ENCODE measurements at places on chromosomes 5 and 9.

DNA sequence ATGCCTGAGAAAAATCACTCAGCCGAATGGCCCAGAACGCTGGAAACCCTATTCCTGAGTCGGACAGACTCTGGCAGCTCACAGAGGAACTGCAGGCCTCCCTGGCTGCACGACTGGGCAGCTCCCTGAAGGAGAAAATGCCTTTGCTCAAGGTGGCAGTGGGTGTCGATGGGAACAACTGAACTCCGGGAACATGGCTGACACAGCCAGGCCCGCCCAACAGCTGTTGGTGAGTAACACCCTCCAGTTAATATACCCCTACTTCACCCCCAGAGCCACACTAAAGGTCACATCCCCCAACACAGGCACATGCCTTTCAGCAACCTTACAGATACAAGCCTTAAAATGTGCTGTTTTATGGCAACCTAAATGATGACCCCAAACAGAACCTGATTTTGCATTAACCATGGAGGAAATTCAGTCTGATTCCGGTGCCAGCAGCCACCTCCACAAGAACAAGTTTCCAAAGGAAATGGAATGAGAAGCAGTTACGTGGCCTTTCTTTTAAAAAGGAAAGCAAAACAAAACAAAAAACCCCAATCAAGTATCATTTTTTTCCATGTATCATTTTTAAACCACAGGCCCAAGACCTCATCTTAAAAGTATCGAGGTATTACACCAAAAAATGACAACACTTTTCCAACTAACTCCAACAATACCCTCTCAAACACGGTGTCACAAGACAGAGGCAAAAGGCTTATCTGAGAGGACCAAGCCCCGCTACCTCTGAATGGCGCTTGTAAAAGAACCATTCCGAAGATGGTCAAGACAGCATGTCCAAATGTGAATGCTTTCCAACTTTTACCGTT, 3.1 kb downstream of the KLF9 start:
- DNase-seq = peak; percentile 50

- DNase-seq = no peak
Measured at GRCh38 chr5:173303878-173304590, 24.2 kb downstream of the STC2 start.

GRCh38 chr9:132221941-132222340, 60.1 kb downstream of the NTNG2 start:
- no peak for DNase-seq

DNA sequence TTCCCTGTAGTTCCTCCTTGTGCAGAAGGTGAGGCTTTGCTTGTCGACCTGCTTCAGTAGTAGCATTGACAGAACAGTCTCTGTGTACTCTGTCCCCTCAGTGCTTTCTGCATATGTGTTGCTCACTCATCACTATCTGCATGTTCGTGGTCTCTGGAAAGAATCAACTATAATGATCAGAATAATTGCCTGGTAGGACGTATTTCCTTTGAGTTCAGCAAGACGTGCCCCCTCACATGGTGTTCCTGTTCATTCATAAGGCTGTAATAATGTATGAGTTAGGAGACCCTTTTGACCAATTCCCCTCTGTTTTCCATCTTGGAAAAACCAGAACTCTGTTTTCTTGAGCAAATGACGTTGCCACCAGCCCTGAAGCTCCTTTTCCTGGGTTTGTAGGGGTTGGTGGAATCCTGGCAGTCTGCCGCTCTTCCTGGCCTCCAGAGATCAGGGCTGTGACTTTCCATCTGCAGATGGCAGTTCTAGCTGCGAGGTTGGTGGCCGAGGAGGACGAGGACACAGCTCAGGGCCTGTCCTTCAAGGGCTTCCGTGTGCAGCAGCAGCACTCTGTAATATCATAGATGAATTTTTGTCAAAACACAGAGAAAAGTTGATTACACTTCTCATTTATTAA, 61.9 kb downstream of the EXOSC2 start:
- DNase-seq = no peak

GRCh38 chr9:111599092-111599954, at the start of gene PTGR1:
Gene PTGR1, minus strand, starts transcription at chr9:111599647. Its CDS starts 2,225 bp downstream, at chr9:111597422.
- peak; percentile 27 for DNase-seq

GRCh38 chr9:113481176-113481787, 17.8 kb downstream of the RGS3 start:
- DNase-seq = no peak

- DNase-seq = no peak
Measured at GRCh38 chr5:172910828-172911627, 48.2 kb upstream of the RPL26L1 start.

DNA sequence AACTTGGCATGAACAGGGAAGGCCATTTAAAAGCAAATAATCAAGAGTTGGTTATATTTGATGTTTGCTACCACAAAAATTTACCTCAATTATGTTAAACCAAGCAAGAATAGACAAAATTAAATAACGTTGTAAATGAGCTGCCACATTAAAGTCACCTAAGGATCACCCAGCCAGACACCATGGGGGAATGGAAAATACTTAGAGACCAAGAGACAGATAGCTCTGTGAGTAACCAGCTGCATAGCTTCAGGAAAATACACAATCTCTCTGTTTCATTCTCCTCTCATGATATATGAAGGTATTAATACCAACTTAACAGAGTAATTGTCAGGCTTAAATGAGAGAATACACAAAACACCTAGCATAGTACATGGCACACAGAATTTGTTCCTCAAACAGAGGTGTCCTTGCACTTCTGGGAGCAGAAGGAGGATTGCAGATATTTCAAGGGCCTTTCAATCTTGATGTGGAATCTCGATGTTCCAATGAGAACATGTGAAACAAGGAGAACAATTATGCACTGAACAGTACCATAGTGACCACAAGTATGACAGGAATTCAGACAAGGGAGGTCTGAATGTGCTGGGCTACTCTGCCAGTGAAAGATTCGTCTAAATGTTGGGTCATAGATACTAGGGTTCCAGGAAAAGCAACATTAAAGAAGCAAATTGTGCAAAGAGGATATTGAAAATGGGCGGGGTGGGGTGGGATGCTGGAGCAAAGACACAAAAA, 18.6 kb downstream of the JAKMIP2 start:
- DNase-seq = no peak

GRCh38 chr5:52945040-52945439, 44.1 kb upstream of the ITGA2 start:
- DNase-seq = no peak

DNA sequence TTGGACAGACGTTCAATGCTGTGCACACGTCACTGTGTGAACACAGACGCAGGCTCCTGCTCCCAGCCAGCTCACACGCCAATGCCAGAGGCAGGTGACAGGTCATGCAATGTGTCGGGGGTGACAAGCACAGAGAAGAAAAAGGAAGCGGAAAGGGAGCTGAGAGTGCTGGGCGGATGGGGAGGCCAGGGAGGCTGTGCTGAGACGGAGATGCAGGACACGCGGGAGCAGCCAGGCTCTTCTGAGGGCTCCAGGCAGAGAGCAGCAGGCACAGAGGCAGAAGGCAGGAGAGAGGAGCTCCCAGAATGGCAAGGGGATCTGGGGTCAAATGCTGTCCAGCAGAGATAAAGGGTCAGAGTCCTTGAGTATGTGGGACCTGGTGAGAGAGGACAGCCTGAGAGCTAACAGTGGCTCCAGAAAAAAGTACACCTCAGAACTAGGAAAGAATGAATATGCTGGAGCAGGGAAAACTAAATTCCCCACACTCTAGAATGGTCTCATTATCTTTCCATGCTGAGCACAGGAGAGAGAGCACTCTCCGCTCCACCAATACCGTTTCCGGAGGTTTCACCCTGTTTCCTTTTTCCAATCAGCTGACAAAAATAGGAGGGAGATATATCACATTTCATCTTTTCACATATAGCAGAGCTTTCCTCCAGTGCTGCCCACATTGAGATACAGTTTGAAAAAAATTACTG, 32.8 kb upstream of the NSMF start:
- DNase-seq = no peak

DNA sequence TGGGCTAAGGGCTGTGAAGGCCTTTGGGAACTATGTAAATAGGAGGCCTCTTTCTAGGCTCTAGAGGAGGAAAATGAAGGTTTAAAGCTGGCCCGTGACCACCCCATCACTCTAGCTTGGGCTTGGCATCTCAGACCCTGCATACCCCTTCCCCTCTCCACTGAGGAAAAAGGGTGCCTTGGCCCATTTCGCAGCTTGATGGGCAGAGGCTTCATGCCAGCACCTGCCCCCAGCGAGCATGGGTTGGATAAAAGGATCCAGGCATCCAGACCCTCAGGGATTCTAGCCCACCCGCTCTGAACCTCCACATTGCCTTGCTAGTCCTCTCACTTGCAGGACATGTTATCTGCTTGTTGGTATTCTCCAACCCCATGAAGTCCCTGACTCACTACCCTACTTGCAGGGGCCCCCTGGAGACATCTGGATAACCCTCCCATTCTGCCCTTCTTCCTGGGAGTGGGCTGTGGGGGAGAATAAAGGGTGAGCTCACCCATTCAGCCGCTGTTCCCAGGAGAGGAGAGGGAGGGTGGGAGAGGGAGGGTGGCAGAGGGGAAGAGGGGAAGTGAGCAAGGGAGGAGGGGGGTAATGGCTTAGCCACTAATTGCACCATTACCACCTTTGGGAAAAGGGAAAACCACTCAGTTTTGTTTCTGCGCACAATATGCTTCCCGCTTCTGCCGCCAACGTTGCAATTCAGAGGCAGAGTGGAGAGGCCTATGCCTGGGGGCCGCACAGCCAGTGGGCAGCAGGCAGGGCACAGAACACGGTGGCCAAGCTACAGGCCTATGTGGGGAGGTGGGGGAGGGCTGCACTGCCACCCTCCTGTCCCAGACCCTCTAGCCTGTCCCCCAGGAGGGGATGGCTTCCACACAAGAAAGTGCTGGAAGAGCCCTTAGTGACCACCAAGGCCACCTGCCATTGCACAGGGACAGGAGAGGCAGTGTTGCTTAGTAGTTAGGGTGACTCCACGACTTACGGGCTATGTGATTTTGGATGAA, 2.1 kb upstream of the CAMK2A start:
- no peak for DNase-seq

DNA sequence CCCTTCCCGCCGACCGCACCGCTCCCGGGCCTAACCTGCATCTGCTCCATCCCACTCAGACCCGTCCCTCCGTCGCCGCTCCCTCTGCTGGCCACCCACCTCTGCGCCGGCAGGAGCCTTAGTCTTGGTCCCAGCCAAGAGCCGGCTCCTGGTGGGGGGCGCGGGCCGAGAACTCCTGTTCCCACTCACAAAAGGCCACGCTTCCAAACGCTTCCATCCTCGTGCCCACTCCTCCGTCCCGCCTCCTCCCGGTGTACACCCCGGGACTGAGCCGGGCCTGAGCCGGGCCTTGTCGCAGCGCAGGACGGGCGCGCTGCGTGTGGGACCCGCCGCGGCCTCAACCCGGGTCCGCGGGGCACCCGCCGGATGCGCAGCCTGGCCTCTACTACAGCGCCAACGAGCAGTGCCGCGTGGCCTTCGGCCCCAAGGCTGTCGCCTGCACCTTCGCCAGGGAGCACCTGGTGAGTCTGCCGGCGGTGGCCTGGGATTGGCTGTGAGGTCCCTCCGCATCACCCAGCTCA, 7.5 kb downstream of the ADAMTS13 start:
- no peak for DNase-seq

DNA sequence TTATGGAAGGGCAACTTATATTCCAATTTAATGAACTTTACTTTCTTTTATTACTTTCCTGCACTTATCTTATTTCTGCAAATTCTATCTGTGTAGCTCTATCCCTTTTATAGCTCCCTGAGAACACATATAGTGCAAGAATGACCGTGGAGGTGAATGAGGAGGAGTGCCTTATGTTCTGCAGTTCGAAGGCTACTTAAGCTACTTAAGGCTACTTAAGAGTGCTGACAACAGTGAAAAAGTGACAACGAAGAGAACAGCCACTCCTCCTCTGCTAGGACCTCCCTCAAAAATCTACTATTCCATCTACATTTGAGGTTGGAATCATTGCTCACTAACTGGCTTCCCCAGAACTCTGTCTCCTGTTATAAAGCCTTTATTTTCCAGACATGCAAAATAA, 1365.7 kb upstream of the C9orf72 start:
- DNase-seq = no peak

DNA sequence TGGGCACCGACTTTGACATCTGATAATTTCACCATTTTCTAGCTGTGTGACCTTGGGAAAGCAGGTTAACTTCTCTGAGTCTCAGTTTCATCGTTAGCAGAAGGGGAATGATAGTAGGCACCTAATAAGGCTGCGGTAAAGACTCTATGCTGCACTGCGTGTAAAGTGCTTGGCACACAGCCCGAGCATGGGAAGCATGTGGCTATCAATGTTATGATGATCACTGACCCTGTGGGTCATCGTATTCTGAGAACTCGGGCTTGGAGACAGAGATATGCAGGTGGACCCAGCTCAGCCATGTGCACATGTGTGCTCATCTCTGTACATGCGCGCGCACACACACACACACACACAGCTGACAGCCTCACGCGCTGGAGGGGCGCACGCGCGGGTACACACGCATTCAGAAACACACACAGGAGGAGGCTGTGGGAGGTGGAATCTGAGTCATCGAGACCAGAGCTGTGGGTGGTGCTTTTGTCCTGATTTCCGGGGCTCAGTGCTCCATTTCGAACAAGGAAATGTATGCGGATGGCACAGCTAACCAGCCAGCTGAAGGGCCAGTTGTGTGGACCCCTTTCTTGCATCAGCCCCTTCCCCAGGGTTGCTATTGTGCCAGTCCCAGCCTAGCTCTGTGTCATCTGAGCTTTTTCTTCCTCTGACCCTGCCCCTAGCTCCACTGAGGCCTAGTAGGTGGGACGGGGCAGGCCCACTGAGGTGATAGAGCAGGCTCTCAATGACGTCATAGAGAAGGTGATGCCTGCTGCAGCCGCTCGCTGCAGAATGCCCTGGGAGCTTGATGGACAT, 11.1 kb upstream of the ARAP3 start:
- peak; percentile 89 for DNase-seq

- no peak for DNase-seq
Measured at GRCh38 chr9:72955126-72955455, 2.2 kb upstream of the ALDH1A1 start.

- DNase-seq = no peak
Measured at GRCh38 chr9:119224431-119224830, 144.8 kb downstream of the BRINP1 start.

GRCh38 chr5:139635606-139636206, 12.4 kb upstream of the CXXC5 start:
- no peak for DNase-seq

DNA sequence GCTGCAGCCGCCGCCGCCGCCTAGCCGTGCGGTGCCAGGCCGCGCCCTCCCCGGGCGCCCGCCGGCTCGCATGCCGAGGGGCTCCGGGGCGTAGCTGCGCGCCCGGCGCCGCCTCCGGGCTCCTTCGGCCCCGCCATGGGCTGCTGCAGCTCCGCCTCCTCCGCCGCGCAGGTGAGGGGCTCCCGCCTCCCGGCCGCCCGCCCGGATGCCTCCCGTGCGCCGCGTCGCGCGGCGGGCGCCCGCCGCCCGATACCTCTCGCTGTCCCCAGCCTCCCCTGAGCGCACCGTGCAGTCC, 230 bp downstream of the SLC44A1 start:
- no peak for DNase-seq

Measured in activated CD4-positive, alpha-beta T cell treated with anti-CD3 and anti-CD28 coated beads, Interleukin-2, amount 50 U/mL, for 16 hours (primary cell).